Adipocyte (in vitro differentiated cells): ENCODE measurements at places on chromosomes 6 and 20.

- DNase-seq = no peak
Observed at GRCh38 chr20:63059684-63060056, 52.9 kb upstream of the BHLHE23 start.

DNA sequence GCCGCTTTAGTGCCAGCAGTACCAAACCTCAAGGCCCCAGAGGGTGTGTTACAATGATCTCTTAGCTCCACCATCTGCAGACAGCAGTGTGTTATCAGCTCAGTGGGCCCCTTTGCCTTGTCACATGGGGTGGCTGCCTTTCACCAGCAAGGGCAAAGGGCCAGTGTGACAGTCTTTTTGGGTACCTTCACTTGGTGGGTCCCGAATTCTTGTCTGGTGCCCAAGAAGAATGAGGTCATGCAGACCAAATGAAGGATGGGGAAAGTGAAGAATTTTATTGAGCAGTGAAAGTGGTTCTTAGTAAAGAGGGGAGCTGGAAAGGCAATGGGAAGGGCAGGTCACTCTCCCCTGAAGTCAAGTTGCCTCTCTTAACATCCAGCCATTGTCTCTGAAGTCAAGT is 2.9 kb upstream of the SMIM28 start:
- no peak for DNase-seq

DNA sequence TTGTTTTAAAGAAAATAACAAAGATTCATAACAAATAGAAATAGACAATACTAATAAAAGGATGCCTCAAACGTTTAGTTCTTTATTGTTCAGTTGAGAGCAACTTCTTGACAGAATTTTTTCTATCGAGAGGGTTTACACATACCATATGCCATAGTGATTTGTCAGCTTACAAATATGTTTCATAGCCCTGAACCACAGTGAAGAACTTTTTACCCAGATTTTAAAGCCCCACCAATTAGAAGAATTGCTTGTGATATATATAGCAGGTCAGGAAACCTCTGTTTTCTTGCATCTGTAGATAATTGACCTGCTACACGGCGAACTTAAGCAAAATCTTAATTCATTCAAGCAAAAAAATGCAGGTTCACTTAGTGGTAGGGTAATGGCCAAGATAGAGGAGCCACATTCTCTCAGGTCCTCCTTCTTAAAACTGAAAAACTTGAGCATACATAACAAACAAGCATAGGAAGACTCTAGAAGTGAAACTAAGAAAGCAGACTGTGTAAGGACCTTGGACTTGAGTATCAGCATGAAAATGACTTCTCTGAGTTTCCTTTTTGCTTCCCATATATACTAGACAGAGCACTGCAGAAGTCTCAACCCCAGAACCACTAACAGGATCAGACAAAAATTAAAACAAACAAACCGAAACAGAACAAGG is 39.5 kb downstream of the CRISP1 start:
- DNase-seq = no peak

GRCh38 chr20:24448170-24448569 is 21.3 kb upstream of the SYNDIG1 start:
- no peak for DNase-seq

- DNase-seq = peak; percentile 62
Observed at GRCh38 chr6:29887819-29888776, 54.2 kb upstream of the HLA-A start.

DNA sequence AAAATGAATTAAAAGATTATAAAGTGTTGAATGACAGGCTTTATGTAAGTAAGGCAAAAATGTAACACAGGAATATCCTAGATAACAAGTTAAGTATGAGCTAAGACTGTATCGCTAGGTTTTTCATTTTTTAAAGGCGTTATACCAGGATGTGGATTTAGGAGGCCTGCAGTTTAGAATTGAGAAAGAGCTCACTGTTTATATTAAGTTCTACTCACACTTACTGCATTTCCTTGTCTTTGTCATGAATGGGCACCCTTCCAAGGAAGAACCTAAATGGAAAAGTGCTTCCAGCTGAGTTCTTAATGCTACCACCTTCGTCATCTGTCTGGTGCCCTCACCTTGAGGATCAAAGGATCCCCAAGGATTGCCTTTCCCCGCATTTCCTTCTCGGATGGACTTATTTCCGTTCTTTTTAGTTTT is 148.7 kb downstream of the SOX4 start:
- DNase-seq = peak; percentile 54

DNA sequence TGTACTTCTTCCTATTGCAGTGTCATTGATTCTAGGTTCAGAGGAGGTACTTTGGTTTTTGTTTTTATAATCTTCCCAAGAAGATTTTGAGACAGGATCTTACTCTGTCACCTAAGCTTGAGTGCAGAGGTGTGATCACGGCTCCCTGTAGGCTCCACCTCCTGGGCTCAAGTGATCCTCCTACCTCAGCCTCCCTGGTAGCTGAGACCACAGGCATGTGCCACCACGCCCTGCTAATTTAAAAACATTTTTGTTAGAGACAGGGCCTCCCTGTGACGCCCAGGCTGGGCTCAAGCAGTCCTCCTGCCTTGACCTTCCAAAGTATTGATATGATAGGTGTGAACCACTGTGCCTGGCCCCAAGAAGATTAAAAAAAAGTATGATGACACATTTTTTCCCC is 3.4 kb upstream of the SLC17A5 start:
- no peak for DNase-seq

GRCh38 chr20:4932061-4932460 is 69.2 kb downstream of the SLC23A2 start:
- peak; percentile 34 for DNase-seq

- DNase-seq = no peak
Observed at GRCh38 chr6:106475284-106475683, 114.8 kb downstream of the CRYBG1 start.

GRCh38 chr6:97304701-97305100 is 21.7 kb upstream of the MMS22L start:
- DNase-seq = no peak

DNA sequence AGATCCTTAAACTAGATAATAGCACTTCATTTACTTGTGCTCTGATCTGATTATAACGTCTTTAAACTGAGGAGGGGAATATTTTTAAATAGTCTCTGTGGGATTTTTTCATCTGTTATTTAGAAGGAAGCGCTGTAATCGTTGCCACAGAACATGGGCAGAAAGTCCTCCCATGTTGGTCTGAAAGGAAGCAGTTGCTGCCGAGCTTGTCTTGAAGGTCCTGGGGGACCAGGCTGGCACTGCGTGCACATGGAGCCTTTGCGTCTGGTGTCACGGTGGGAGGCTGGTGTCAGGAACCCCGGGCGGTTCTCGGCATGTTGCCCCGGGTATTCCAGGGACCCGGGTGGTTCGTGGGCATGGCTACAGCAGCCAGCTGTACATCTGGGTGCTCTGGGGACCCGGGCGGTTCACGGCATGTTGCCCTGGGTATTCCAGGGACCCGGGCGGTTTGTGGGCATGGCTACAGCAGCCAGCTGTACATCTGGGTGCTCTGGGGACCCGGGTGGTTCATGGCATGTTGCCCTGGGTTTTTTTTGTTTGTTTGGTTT is 11.5 kb downstream of the TPD52L2 start:
- DNase-seq = no peak

DNA sequence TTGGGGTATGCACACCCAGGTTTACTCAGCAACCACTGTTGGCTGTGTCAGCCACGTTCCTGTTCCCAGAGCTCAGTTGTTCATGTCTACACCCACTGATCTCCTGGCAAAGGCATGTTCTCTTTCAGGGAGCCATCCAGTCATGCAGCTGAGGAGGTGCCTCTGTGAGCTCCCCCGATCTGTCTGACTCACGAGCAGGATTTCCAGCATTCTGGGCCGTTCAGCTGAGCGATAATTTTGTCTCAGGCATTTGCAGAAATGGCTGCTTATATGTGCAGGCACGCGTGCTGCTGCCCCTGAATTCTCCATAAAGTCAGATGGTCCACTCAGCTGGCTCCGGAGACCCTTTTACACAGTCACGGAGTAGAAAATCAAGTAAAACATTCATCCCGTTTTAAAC is 78.4 kb upstream of the IYD start:
- DNase-seq = peak; percentile 40

- no peak for DNase-seq
Observed at GRCh38 chr20:1462001-1462400, 4.6 kb downstream of the NSFL1C start.

- DNase-seq = no peak
Observed at GRCh38 chr6:96104910-96105309, 89.1 kb downstream of the FUT9 start.

GRCh38 chr6:67129780-67130179 is 1422.8 kb upstream of the EYS start:
- DNase-seq = no peak
